ENCODE measurements at places on chromosomes 16 and 17. TPM values are rescaled to one million over a fixed set of nuclear protein-coding genes. Genes with fewer than 3 reads are reported as not detected.
A peak's percentile ranks its signal among the peaks of the same experiment; 100 is the strongest.

Gene AGRP
- not detected for total RNA-seq

Gene C16orf46
- total RNA-seq: 0.17 TPM

Gene TBC1D3H
- not detected for total RNA-seq

Gene TNFRSF13B
- total RNA-seq: not detected

Gene GAS7
- not detected for total RNA-seq

Gene NPIPB9
- 4.8 TPM for total RNA-seq

Gene TBC1D3K
- 0.68 TPM for total RNA-seq

Gene CRHR1
- total RNA-seq: not detected

Gene VWA3A
- not detected for total RNA-seq

Gene YBX2
- total RNA-seq: 0.67 TPM

Gene HLF
- 0.32 TPM for total RNA-seq

Gene GLYR1
- total RNA-seq: 59.6 TPM

GRCh38 chr16:49913720-49914119, 57.8 kb upstream of the ZNF423 start:
- no peak for DNase-seq

DNA sequence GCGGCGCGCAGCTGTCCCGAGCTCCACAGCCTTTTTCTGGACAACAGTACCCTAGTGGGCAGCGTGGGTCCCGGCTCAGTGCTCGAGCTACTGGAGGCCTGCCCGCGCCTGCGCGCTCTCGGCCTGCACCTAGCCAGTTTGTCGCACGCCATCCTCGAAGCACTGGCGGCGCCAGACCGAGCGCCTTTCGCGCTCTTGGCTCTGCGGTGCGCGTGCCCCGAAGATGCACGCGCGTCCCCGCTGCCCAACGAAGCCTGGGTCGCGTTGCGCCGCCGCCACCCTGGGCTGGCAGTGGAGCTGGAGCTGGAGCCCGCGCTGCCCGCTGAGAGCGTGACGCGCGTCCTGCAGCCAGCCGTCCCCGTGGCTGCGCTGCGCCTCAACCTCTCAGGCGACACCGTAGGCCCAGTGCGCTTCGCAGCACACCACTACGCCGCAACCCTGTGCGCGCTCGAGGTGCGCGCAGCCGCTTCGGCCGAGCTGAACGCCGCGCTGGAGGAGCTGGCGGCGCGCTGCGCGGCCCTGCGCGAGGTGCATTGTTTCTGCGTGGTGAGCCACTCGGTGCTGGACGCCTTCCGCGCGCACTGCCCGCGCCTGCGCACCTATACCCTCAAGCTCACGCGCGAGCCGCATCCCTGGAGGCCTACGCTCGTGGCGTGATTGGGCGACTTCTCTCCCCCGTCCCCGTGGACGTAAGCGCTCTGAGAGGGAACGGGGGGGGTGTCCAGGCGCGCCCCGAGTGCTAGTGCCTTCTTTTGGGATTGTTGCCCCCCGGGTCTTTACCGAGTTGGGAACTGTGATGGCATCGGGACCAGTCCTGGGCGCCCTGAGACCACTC, 1.2 kb upstream of the HSF4 start:
- no peak for DNase-seq

DNA sequence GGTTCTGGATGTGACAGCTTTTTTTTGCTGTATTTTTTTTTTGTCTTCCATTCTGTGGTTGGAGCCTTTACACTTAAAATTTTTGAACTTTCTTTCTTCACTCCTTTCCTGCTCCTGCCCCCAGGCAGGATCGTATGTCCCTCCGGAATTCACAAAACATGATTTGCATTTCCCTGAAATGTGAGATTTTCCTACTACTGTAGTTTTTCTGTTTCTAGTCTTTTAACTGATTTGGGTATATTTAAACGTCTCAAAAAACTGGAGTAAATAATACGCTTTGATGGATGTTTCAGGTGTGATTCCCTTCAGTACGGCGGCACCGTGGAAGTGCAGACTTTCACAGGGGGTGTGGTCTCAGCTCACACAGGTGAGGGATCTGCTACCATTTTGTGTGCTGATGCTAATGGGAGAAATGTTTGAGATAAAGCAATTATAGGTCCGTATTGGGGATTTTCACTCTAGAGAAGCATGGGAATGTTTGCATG, 686 bp downstream of the SRCAP start:
- no peak for DNase-seq

DNA sequence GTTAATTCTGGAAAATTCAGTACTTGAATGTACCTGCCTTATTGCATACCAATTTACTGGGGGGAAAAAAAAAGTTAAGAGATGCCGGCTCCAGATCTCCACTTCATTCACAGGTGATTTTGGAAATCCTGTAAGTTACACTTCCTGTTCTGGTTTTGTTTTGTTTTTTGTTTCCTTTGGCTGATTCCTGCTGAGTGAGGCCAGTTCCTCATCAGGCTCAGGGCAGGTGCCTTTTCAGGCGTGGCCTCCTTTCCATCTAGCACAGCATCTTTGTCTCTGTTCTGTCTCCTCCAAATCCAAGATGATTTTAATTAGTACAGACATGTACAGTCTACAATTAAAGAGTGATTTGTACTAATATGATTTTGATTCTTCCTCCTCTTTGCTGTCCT, 19.2 kb downstream of the CYB561 start:
- DNase-seq: no peak

DNA sequence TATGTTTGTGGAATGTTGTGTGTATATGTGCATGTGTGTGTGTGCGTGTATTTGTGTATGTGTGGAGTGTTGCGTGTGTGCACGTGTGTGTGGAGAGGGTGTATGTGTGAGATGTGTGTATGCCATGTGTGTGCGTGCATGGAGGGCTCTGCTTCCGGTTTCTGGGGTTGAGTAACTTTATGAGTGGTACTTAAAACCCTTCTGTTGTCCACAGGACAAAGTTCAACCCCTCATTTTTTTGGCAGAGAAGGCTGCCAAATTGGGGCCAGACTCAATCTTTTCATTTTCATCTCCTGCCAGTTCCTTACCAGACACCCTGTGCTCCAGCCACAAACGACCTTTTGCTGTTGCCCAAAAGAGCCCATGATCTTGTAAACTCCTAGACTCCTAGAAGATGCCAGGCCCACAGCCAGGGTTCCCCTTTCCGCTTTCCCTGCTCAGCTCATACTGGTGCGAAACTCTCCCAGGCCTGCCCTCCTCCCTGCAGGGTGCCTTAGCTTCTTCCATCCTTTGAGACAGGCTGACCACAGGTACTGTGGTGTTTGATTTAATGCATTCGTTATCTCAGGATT, 100.2 kb downstream of the CMIP start:
- no peak for DNase-seq

- DNase-seq: no peak
Observed at GRCh38 chr17:78401891-78402290, 23.4 kb downstream of the PGS1 start.

DNA sequence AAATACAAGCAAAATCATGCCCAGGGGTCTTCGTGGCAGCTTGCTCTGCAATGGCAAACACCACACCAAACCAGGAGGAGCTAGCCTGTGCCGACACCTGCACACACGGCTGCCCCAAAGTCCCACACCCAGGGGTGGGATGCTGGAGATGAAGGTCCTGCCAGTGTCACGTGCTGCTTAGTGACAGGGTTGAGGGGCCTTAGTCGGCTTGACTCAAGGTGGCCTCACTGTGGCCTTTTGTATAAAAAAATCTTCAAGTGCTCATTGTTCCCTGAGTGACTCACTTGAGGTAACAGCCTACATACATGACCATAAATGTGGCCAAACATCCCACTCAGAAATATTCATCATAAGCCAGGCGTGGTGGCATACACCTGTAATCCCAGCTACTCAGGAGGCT, 7.3 kb downstream of the TRIM65 start:
- peak; percentile 46 for DNase-seq

- DNase-seq: no peak
Observed at GRCh38 chr17:58329035-58329809, 627 bp upstream of the TSPOAP1 start.

DNA sequence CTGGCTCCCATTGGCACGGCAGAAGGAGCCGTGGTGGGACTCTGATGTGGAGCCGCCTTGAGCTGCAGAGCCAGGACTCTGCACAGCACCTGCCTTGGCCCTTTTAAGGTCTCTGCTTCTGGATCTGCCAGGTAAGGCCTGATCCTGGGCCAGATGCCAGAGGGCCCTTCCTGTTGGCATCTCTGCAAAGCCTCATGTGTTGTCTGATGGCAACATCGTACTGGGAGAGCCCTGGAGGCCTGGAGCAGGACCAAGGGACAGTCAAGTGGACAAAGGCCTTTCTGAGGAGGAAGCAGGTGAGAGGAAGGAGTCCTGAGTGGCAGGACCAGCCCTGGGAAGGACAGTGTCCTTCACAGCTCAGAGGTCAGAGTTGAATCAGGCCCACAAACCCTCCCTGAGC, 26.1 kb downstream of the SOCS1 start:
- no peak for DNase-seq

- peak; percentile 78 for DNase-seq
Observed at GRCh38 chr17:50345432-50346312, at the start of gene XYLT2. TSS of gene XYLT2 (plus strand) at chr17:50346126. CDS start at chr17:50346141, 15 bp downstream.

- no peak for DNase-seq
Observed at GRCh38 chr17:41771389-41772206, 14.9 kb downstream of the JUP start.

GRCh38 chr17:57637666-57638010, 107.5 kb downstream of the CCDC182 start:
- DNase-seq: no peak

DNA sequence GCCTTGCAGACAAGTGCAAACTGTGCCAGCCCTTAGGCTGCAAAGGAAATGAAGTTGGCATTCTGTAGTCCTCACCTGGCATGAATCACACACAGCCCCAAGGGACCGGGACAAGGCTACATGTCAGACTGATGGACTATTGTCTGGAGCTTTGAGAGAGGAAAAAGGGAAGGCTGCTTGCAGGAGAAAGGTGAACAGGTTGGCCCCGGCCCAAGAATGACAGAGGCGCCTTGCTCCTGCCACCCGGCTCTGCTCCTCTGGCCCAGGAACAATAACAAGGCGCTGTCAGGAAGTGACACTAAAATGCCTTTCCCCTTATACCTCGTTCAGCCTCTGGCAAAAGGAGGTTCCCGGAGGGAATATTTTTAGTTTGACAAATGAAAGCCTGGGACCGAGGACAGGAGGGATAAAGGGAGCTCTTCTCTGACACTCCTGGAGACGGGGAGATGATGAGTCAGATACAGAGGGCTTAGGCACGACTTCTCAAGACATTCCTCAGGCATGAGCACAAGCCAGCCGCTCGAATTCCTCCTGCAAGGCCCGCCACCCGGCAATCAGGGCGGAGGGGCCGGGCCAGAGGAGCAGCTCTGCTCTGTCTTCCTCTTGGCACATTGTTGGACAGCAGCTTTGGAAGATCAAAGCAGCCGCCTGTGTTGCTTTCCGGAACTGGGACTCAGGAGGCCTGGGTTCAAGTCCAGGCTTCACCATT, 105.8 kb downstream of the NOG start:
- DNase-seq: peak; percentile 99

GRCh38 chr16:30958175-30959079, 873 bp downstream of the SETD1A start:
- DNase-seq: peak; percentile 40

DNA sequence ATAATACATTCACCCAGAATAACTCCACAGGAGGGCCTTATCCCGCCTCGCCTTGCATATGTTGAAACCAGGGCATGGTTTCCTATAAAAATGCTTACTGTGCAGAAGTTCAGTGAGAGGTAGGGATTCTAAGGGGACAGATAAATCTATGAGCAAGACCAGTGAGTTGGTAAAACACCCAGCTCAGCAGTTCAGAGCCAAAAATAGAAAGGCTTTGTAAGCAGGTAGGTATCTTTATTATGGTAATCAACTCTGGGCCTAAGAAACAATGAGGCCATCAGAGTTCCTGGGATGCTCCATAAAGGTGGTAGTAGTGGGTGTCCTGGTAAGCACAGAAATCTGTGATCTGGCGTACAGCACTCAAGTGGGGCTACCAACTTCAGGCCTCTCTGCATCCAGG, 549.4 kb upstream of the CDH5 start:
- no peak for DNase-seq

DNA sequence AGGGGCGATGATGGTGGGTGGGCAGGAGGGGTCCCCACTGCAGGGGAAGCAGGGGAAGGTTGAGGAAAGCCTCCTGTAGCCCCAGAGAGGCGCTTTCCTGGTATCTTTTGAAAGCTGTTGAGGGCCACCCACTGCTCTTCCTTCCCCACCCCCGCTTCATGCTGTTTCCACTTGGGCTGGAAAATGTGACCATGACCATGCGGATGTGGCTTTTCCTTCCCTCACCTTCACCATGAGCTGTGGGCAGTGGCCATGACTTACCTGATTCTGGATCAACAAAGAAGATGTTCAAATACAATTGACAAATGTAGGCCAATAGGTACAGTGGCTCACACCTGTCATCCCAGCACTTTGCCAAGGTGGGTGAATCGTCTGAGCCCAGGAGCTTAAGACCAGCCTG, 13.8 kb downstream of the MVP start:
- no peak for DNase-seq

- DNase-seq: no peak
Observed at GRCh38 chr16:8565498-8565897, 24.8 kb downstream of the TMEM114 start.

- no peak for DNase-seq
Observed at GRCh38 chr17:83097831-83098230, 18.4 kb downstream of the METRNL start.

DNA sequence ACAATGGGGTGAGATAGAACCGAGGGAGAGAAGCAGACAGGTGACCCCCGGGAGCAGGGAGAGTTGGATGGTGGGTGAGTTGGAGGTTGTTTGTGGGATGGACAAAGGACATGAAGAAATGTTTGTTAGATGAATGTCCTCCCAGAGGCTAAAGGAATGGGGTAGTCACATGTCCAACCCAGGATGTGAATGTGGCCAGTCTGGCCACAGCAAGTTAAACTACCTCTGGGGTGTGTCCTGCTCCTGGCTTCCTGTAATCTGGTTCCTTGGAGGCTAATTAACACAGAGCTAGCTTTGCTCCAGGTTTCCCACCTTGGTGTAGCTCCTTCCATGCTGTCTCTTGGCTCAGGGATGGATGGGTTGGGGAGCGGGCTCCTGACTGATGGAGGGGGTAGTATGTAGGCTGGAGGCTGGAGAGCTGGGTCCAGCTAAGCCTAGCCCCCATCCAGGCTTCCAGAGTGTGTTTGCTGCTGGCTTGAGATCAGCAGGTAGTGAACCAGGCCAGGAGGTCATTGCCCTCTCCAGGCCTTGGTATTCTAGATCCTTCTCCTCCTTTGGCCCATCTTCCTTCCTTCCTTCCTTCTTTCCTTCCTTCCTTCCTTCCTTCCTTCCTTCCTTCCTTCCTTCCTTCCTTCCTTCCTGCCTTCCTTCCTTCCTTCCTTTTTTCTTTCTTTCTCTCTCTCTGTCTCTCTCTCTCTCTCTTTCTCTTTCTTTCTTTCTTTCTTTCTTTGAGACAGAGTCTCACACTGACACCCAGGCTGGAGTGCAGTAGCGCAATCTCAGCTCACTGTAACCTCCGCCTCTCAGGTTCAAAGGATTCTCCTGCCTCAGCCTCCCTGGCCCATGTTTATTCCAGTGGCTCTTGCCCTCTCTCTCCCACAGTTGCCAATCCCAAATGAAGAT, 28.0 kb upstream of the UBE2G1 start:
- peak; percentile 90 for DNase-seq
